Fibroblast of skin of left biceps (primary cell): ENCODE measurements at places on chromosomes 5 and 9.

DNA sequence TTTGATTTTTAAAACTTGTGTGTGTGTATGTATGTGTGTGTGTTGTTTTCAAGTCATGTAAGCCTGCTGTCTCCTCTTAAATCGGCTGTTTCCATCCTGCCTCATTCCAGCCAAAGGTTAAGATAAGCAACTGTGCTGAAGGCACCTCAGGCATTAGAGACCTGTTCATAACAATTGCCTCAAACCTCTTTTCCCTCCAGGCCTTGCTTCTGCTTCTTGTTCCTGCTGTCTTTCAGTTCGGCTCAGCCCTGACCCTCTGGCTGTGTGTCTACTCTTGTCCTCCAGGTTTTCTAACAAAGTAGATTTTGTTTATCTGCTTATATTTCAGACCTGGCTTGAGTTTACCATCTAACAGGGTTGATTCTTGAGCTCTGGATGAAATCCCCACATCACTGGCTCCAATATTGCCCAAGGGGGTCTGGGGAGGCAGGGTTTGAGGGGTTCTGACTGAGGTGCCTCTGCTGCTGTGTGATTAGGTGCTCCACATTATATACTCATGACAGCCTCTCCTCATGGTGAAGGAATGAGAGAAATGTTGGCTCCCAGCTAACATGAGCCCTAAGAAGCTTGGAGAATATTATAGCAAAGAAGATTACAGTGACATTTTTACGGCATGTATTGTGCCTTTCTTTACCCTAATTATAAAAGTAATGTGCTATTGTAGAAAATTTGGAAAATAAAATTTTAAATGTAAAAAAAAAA is 229.7 kb upstream of the PIK3R1 start:
- no peak for DNase-seq

- DNase-seq: peak; percentile 83
Observed at GRCh38 chr5:172903790-172904189, 55.4 kb upstream of the RPL26L1 start.

DNA sequence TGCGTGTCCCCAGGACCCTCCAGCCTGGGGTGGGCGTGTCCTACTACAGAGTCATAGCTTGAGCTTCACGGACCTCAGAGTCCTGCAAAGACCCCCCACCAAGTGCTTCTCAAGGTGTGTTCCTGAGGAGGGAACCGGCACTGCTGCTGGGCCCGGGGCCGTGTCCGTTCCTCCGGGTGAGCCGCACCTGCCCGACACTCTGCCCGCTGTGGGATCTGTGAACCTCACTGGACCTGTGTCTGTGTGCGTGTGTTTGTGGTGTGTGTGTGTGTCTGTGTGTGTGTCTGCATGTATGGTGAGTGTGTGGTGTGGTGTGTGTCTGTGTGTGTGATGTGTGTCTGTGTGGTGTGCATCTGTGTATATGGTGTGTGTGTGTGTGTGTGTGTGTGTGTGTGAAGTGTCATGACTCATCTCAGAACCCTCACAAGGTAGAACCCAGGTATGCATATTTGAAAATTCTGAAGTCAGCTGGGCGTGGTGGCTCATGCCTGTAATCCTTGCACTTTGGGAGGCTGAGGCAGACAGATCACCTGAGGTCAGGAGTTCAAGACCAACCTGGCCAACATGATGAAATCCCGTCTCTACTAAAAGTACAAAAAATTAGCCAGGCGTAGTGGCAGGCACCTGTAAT is 40.9 kb upstream of the RXRA start:
- DNase-seq: no peak

- no peak for DNase-seq
Observed at GRCh38 chr9:89426384-89426961, 71.4 kb downstream of the SEMA4D start.

DNA sequence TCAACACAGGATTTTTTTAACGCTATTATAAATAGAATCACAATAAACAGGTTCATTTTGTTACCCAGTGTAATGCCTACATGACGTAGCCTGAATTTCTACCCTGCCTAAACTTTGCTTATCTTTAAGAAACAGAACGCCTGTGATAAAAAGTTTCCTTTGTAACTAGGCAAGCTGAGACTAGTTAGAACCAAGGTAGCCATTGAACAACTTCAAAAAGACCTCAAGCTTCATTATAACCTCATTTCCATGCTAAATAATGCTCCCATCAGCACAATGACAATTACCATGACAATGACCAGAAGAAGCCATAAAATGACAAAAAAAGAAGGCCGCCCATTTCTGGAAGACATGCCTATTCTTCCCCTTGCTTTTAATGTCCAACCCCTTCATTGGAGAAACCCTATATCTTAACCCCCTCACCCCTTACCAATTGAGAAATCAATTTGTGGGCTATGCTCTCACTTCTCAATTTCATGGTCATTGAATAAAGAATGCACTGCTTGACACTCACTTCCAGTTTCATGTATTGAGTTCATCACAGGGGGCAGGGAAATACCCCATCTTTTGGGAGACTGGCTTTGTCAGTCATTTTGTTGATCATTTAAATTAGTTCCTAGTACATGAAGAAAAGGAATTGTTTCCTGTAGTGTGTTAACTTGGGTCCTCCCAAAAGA is 276.8 kb downstream of the MCTP1 start:
- no peak for DNase-seq

DNA sequence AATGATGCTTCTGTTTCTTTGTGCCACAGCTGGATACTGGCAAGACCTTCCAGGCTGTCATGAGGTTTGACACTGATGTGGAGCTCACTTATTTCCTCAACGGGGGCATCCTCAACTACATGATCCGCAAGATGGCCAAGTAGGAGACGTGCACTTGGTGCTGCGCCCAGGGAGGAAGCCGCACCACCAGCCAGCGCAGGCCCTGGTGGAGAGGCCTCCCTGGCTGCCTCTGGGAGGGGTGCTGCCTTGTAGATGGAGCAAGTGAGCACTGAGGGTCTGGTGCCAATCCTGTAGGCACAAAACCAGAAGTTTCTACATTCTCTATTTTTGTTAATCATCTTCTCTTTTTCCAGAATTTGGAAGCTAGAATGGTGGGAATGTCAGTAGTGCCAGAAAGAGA is 65.5 kb downstream of the ACO1 start:
- DNase-seq: no peak

DNA sequence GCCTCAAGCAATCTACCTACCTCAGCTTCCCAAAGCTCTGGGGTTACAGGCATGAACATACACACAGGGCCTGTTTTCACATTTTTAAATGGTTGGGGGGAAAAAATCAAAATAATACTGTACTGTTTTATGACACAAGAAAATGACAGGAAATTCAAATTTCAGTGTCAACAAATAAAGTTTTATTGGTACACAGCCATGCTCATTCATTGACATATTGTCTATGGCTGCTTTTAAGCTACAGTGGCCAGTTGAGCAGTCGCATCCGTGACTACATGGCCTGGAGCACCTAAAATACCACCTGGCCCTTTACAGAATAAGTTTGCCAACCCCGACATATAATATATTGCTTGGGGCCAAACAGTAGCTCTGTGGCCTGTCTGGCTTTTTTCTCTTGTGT is 56.4 kb upstream of the GGTA1 start:
- DNase-seq: no peak

DNA sequence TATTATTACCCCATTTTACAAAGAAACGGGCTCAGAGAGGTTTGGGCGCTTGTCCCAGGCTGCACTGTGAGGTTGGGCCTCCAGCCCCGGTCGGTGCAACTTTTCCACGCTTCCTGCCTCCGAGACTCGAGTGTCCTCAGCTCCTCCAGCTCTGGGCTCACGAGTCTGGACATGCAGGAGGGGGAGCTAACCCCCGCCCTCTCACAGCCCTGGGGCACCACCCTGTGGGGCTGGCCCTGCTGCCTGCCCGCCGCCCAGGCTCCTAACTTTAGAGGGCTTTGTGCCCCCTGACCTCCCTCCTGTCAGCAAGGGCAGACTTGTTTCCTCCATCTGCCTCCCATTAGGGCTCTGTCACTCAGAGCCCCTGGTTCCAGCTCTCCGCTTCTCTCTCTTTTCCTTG is 4.3 kb upstream of the ASB6 start:
- no peak for DNase-seq

DNA sequence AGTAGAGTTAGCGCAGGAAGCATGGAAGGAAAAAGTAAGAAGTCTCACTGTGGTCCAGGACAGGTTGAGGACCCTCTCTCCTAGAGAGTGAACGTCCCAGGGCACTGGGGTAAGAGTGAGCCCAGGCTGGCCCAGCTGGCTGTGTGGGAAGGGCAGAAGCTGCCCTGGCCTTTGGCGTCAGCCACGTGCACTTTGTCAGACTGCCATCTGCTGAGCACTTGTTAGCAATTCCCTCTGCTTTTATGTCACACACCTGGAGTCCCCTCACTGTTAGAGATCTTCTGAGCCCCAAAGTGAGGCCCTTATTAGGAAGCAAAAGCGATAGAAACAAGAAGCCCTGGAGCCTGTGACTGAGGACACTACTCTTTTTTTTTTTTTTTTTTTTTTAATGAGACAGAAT is 79.1 kb downstream of the UGCG start:
- DNase-seq: no peak

- DNase-seq: no peak
Observed at GRCh38 chr5:79225441-79225840, 10.5 kb upstream of the JMY start.

DNA sequence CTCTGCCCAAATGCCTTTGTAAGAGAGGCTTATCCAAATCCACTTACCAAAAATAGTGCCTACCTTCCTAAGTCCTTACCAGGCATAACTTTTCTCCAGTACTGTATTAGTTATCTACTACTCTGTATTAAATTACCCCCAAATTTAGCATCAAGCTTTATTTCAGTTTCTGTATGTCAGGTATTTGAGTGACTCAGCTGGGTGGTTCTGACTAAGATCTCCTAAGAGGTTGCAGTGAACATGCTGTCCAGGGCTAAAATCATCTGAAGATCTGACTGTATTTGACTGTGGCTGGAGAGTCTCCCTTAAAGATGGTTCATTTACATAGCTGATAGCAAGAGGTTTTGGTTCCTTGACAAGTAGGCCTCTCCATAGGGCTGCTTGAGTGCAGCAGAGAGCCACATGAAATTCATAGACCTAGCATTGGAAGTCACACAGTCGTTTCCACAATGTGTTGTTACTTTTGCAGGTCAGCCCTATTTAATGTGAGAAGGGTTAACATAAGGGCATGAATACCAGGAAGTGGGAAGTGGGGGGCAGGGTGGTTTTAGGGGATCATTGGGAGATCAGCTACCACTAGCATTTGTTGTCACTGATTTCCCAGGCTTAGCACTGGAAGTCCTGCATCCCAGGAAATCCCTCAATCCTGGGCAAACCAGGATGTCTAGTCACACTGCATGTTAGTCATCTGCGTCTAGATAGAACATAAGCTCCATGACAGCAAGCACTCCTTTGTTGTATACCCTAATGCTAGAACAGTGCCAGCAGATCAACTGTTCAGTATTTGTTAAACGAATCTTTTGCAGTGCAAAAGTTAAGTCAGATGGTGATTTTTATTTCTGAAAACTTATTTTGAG is 2.0 kb upstream of the ZNF622 start:
- DNase-seq: peak; percentile 17

DNA sequence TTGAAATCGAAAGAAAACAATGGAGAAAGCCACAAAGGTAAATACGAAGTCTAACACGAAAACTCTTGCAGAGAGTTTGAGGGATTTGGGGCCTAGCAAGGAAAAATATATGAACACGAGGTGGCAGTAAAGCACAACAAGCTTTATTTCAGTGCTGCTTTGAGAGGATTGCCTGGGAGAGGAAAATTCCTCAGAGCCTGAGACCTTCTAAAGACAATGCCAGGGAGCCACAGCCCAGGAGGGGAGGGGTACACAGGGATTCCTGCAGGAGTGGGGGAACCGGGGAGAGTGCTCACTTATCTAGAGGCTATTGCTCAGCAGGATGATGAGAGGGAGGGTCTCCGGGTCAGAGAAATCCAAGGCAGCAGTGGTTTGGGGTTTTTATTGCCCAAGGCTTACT is 134.9 kb upstream of the ADCY2 start:
- peak; percentile 13 for DNase-seq

DNA sequence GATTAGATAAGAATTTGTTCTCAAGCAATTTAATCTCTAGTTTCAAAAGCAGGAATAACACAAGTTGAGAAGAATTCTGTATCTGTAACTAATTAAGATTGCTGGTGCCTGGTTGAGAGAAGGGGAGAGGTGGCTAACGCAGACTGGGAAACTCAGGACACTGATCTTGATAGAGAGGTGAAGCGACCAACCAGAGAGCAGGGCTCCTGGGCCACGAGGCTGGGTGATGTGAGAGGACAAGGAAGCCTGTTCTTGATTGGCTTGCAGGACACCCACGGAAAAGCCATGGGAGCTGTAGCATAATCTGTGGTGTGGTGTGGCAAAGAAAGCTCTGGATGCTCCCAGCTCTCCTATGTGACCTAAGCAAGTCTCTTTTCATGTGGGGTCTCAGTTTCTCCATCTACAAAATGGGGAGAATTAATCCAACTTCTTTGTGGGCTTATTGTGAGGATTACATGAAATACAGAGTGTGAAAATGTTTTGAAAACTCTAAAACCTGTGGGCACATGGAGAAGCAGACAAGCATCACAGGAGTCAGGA is 594.1 kb upstream of the BRINP1 start:
- peak; percentile 91 for DNase-seq

DNA sequence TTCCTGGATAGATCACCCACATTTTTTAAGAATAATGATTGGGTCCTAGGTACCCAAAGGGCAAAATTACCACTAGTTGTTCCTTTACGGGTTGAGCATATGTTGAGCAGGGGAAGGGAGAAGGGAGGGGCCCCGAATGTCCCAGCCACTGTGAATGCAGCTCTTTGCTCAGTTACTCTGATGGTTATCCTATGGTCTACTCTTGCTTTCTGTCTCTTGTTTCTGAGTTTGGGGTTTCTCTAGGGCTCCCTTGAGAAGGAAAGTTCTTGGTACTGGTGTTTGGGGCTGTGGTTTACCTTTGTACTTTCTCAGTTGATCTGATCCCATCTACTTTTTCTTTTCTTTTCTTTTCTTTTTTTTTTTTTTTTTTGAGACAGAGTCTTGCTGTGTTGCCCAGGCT is 55.6 kb downstream of the ALG2 start:
- DNase-seq: no peak

GRCh38 chr9:90916147-90916734 is 114.6 kb downstream of the SYK start:
- no peak for DNase-seq

GRCh38 chr5:172200476-172200875 is 6.5 kb downstream of the EFCAB9 start:
- no peak for DNase-seq
